SK-N-MC (cell line): ENCODE measurements at places on chromosomes 1 and 21.

- no peak for DNase-seq
Observed at GRCh38 chr1:28965271-28965870, 51.0 kb downstream of the EPB41 start.

DNA sequence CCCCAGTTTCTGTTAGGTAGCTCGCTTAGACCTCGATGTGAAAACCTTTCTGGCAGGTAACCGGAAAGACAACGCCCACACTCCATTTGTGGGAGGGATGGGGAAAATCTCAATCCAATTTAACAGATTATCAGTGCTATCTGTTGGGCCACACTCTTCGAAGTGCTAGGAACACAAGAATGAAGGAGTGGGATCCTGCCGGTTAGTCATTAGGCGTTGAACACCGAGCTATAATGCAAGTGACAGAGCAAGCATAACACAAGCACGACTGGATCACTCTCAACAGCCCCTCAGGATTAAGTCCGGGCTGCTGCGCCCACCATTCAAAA is 531 bp downstream of the SNIP1 start:
- no peak for DNase-seq

- no peak for DNase-seq
Observed at GRCh38 chr1:223621312-223621734, 44.2 kb downstream of the CAPN8 start.

DNA sequence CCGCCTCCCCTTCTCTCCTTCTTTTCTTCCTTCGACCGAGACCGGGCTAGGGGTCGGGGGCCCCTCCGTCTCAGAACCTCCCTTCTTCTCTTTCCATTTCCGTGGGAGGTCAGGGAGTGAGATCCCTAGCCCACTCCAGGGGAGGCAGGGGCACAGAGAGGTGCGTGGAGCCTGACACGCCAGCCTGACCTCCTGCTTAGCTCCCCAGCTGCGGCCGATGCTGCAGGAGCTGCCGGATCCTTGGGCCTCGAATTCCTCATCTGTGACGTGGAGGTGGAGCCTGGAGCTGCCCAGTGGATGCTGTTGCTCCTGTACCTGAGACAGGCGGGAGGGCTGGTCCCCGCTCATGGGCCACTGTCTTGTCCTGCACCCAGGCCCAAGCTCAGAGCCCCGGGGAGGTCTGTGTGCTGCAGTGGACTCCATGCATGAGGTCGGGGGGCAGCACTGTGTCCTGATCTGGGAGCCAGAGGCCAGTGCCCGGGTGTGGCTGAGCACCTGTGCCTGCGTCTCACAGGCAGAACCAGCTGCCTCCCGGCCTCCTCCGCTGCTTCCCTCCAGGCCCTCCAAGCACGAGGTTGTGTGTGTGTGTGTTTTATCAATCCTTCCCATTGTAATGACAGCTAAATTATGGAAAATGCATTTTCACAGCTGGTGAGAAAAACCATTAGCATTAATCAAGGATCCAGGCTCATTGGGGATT is 55.3 kb upstream of the TTC34 start:
- no peak for DNase-seq

DNA sequence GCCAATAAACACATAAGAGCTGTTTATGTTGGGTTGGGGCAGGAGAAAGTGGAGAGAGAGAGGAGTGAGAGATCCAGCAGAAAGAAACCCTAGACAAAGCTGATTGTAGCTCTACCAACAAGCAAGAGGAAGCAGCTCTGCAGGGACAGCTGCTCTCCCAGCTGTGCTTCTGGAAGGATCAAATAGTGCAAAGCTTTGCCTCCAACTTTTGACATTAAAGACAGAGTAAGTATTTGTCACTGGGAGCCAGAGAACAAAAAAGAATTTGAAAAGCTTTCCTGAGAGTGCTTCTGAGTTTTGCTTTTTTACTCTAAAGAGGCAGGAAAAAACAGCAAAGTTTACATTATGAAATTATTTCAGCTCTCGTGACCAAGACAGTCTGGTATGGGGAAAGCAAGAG is 28.5 kb upstream of the C1orf198 start:
- DNase-seq: no peak

DNA sequence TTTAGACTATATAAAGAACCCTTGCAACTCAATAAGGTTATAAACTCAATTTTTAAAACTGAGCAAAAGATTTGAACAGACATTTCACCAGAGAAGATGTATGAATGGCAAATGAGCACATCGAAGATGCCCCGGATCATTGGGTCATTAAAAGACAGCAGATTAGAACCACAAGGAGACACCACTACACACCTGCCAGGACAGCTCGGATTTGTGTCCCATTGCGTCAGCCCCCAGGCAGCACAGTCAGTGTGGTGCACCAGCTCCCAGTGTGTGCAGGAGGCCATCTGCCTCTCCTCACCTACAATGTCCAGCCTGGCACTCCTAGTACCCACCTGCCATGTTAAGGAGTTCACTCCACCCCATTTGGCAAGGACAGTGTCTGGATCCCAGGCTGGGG is 61.1 kb upstream of the LRP8 start:
- DNase-seq: no peak

DNA sequence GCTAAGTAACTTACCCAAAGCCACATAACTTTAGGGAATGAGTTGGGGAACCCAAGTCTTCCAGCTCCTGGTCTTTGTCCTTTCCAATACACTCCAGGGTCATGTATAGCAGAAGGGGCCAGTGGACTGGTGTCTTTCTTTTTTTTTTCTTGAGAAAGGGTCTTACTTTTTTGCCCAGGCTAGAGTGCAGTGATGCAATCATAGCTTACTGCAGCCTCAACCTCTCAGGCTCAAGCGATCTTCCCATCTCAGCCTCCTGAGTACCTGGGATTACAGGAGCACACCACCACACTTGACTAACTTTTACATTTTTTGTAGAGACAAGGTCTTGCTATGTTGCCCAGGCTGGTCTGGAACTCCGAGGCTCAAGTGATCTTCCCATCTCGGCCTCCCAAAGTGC is 12.2 kb downstream of the NAV1 start:
- DNase-seq: no peak

DNA sequence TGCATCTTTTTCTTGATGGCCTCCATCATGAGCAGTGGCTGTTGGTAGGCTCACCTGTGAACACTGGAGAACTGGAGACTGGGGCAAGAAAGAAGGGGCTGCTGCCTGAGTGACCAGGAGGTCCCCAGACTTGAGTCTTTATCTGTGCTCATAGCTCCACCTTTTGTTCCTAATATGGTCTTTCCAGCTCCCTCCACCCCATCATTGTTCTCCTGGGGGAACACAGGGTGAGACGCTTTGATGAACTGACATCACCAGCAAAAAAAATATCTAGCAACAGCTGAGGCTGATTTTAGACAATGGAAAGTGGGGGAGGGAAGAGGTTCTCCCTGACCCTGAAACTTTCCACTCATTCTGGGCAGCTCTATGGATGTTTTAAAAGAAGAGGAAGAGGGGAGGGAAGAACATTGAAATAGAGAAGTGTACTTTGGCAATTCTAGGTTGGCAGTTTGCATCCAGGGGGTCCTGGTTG is at the start of gene TPM3:
Gene TPM3, minus strand, starts transcription at position 111 of the 472 bp plus-strand sequence. Its CDS starts 82 bp downstream, at position 29.
- no peak for DNase-seq

GRCh38 chr1:47508702-47509431 is 71.0 kb downstream of the FOXD2 start:
- DNase-seq: peak; percentile 34

DNA sequence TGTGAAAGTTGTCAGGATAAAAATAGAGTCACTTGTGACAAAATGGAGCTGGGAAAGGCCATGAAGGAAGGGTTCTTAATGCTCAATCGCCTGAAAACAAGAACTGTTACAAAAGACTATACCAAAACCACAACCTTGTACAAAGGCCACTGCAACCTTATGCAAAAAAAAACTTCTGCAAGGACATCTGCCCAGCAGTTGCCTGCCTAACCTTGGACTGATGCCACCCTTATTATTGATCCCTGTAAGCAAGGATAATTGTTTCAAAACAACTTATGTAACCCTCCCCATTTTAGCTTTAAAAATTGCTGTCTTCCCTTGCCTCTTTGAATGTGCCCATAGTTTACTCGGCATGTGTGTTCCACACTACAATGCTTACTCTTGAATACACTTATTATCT is 5.7 kb downstream of the ALG14 start:
- DNase-seq: no peak

- no peak for DNase-seq
Observed at GRCh38 chr1:160885042-160885441, at the start of gene ITLN1. Gene ITLN1 (minus strand): TSS chr1:160885180. CDS start chr1:160884877, 303 bp downstream.

- DNase-seq: no peak
Observed at GRCh38 chr21:25341981-25342380, 265.3 kb downstream of the MRPL39 start.

DNA sequence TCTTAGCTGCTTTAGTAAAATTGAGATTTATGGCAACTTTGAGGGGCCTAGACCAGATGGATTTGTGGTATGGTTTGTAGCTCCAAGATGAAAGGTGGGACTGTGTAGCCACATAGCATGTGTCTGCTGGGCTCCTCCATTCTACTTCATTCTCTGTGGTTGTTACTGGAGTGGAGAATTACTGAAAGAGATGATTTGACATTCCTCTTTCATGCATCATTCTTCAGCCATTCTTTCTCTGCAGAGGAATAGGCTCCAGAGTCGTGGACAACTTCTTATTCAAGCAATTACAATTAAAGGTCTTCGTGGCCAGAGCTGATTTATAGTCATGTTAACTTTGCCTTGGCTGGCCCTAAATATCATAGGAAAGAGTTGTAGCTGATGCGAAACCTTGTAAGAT is 328.9 kb downstream of the PAPPA2 start:
- no peak for DNase-seq

- no peak for DNase-seq
Observed at GRCh38 chr1:59638231-59638711, 176.5 kb upstream of the HOOK1 start.

GRCh38 chr1:175470078-175470477 is 273.3 kb downstream of the TNR start:
- no peak for DNase-seq

DNA sequence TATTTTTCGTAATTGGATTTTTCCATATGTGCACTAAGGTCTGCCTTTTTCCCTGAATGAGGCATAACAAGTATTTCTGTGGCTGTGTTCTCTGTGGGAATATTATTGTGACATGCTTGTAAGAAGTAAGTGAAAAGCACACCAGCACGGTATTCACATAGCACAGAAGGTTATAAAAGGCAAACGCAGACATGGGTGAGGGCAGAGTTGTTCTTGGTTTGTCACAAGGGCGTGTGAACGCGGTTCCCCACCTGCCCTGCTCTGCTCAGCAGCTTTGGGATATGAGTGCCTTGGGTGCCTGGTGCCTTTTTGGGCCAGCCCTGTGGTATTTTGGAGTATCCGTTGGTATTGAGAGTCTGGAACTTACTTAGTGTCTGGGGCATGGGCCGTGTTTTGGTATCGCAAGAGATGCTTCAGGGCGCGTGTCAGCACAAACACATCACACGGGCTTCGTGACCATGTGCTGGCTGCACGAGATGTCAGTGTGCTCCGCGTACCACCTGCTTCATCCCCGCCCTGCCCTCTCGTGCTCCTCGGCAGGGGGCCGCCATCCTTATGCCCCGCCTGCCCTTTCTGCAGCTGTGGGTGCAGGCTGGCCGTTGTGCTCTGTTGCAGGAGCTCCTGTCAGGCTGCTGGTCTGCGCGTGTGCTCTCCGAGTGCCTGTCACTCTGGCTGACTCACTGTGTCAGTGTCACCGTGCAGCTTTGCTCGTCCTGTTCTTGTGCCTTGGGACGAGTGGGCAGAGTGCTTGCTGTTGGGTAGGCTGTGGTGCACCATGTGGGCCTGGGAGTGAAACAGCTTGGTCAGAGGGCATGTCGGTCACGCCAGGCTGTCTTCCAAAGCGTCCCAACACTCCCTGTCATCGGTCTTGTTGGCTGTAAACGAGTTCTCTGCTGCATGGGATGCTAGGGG is 15.0 kb downstream of the SKI start:
- no peak for DNase-seq
